ENCODE measurements at places on chromosomes 2 and 18.

GRCh38 chr2:81675641-81676040 is 1371.1 kb upstream of the LRRTM1 start:
- DNase-seq = no peak

DNA sequence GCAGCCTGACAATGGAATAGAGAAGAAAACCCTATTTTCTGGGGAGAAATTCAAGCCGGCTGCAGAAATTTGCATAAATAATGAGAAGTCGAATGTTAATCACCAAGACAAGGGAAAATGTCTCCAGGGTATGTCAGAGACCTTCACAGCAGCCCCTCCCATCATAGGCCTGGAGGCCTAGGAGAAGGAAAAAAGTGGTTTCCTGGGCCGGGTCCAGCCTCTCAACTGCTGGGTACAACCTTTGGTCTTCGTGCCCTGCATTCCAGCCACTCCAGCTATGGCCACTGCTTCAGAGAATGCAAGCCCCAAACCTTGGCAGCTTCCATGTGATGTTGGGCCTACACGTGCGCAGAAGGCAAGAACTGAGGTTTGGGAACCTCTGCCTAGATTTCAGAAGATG is 6.0 kb upstream of the SCRN3 start:
- no peak for DNase-seq

- no peak for DNase-seq
Measured at GRCh38 chr2:138716183-138716582, 64.0 kb downstream of the NXPH2 start.

- peak; percentile 93 for DNase-seq
Measured at GRCh38 chr2:172088245-172089004, 3.1 kb downstream of the DLX1 start.

- no peak for DNase-seq
Measured at GRCh38 chr2:191740016-191740419, 62.1 kb downstream of the NABP1 start.

DNA sequence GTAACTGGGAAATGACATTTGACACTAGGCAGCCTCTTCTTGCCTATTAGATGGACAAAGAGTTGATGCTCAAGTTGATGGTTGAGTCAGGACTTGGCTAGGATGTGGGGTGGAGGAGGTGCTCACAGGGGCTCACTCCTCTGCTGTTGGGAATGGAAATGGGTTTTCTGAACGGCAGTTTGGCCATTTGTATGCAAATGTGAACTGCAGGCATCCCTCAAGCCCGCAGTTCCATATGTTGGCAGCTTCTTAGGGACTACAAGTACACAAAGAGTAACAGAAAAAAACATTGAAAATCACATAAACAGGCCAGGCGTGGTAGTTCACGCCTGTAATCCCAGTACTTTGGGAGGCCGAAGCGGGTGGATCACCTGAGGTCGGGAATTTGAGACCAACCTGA is 80.8 kb downstream of the INPP5D start:
- no peak for DNase-seq

- no peak for DNase-seq
Measured at GRCh38 chr2:48733067-48733503, 22.4 kb downstream of the LHCGR start.

GRCh38 chr18:33014060-33014796 is 241.4 kb upstream of the KLHL14 start:
- no peak for DNase-seq

- no peak for DNase-seq
Measured at GRCh38 chr2:134718817-134719814, at the start of gene TMEM163. TSS of gene TMEM163 (minus strand) at chr2:134719000.

DNA sequence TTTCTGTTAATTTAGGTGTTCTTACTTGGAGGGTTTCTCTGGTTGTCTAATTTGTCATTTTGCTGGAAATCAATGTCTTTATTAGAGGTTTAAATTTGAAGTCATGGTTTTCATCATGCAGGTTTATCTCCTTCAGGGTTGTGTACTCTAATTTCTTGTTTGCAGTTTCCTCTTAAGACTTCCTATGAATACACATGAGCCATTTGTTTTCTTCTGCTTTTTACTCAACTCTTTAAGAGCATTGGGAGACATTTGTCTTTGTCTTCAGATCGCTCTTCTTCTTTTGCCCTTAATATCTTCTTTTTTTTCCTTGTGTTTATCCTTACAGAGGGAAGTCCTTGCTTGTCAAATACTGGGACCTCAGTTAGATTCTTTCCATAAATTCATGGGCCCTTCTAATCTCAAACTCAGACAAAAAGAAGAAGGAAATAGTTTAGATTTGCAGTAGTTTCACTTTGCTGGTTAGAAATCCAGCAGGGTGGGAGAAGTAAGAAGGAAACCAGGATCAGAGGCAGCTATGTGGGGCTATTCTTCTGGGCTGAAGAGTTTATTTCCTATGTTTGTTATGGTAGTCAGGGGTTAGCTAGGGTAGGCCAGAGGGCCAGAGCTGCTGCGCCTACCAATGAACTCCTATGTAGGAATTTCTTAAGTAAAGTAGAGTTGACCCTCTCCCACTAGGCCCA is 176.6 kb downstream of the DYSF start:
- DNase-seq = no peak

GRCh38 chr18:43049021-43049420 is 66.5 kb downstream of the RIT2 start:
- DNase-seq = peak; percentile 76

- no peak for DNase-seq
Measured at GRCh38 chr2:240146141-240146561, 5.7 kb upstream of the OTOS start.

GRCh38 chr2:109435066-109435690 is 178.6 kb downstream of the SEPTIN10 start:
- no peak for DNase-seq

All from fibroblast of gingiva (primary cell).